A172 (cell line): ENCODE measurements at places on chromosomes 2 and 18. TPM values are rescaled to one million over a fixed set of nuclear protein-coding genes. Genes with fewer than 3 reads are reported as not detected.

The EFEMP1 gene
- total RNA-seq: 9.8 and 12.3 TPM in 2 replicates

The PROKR1 gene
- not detected in 2 replicates for total RNA-seq

The POTEI gene
- not detected in 2 replicates for total RNA-seq

The ST8SIA3 gene
- total RNA-seq: not detected in 2 replicates

The C1QL2 gene
- total RNA-seq: not detected in 2 replicates

The ATP6V1C2 gene
- total RNA-seq: 0.14 and 0.16 TPM in 2 replicates

The CNOT9 gene
- 99.4 and 114 TPM in 2 replicates for total RNA-seq

The PPP1R1C gene
- total RNA-seq: 2.4 and 4.8 TPM in 2 replicates

The BCL11A gene
- total RNA-seq: not detected in 2 replicates

The CFAP65 gene
- total RNA-seq: 0.26 and 0.55 TPM in 2 replicates

The KRTCAP3 gene
- not detected in 2 replicates for total RNA-seq

The PTRHD1 gene
- total RNA-seq: 41.9 and 51.6 TPM in 2 replicates

The GKN1 gene
- total RNA-seq: not detected in 2 replicates

The IL1F10 gene
- not detected in 2 replicates for total RNA-seq

The REEP1 gene
- total RNA-seq: 7.8 and 10.3 TPM in 2 replicates

The PJVK gene
- total RNA-seq: 0.31 and 0.55 TPM in 2 replicates

The ERFE gene
- total RNA-seq: 25.3 and 31.3 TPM in 2 replicates

The SETBP1 gene
- total RNA-seq: 0.10 and 0.14 TPM in 2 replicates

The DSC2 gene
- not detected in 2 replicates for total RNA-seq

The HOXD13 gene
- total RNA-seq: 4.2 and 5.2 TPM in 2 replicates

The PRKAG3 gene
- total RNA-seq: not detected in 2 replicates

The NOSTRIN gene
- 1.6 TPM in 1 of 2 replicates, not detected in the other for total RNA-seq

The AQP12A gene
- total RNA-seq: not detected in 2 replicates

The C2orf80 gene
- total RNA-seq: not detected in 2 replicates

The NBEAL1 gene
- total RNA-seq: 11.4 and 16.6 TPM in 2 replicates

The ANKRD29 gene
- total RNA-seq: 3.8 and 4.0 TPM in 2 replicates

The BMPR2 gene
- 18.1 and 20.5 TPM in 2 replicates for total RNA-seq

The REG3A gene
- total RNA-seq: not detected in 2 replicates
